ENCODE measurements at places on chromosomes 7 and 10.
A peak's percentile ranks its signal among the peaks of the same experiment; 100 is the strongest.

DNA sequence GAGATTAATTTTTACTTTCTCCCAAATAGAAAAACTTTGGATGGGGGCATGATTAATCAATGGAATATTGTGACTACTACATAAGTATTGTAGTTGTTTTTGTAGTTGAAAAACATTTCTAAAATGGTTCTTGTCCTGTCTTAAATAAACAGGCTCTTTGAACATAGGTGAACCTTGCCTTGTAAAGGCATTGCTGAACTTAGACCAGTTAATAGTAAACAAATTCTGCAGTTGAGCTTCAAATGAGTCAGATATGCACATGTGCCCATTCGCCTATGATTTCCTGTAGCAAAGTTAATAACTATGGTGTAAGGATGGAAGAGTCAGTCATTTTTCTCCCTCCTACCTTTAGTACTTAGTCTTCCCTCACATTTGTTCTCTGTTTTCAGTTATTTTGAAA lies 22.6 kb downstream of the CUTC start:
- no peak for DNase-seq

- DNase-seq: no peak
These were observed 306.2 kb downstream of the BICC1 start for GRCh38 chr10:58818900-58819299.

GRCh38 chr7:142913566-142913965 lies 20.0 kb downstream of the TRPV5 start:
- DNase-seq: no peak

DNA sequence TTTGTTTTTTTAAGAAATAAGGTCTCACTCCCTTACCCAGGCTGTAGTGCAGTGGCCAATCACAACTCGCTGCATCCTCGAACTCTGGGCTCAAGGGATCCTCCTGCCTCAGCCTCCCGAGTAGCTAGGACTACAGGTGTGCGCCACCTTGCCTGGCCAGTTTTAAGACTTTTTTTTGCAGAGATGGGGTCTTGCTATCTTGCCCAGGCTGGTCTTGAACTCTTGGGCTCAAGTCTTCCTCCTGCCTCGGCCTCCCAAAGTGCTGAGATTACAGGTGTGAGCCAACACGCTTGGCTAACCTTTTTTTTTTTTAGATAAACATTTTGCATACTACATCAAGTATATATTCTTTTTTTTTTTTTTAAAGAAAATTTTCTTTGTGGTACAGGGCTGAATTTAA lies 18.2 kb downstream of the SEC23IP start:
- no peak for DNase-seq

GRCh38 chr7:209906-210305 lies 17.5 kb downstream of the FAM20C start:
- DNase-seq: no peak

DNA sequence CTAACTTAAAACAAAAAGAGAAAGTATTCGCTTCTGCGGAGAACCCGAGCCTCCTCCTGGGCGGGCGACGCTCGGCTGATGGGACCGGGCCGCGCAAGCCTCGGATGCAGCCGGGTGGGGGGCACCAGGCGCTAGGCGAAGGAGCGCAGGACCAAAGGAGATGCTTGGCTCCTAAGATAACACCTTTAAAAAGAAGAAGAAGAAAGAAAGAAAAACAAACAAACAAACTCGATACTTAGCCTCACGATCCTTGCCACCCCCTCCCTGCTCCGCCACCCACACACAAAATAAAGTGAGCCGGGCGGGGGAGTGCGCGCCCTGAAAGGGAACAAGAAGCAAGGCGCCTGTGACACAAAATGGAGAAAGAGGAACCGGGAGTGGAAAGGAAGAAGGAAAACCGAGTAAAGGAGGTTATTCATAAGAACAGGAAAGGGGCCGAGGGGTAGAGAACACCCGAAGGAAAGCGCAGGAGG lies 34.0 kb upstream of the EBLN1 start:
- DNase-seq: peak; percentile 78

GRCh38 chr7:9324513-9324912 lies 891.1 kb downstream of the NXPH1 start:
- DNase-seq: no peak

DNA sequence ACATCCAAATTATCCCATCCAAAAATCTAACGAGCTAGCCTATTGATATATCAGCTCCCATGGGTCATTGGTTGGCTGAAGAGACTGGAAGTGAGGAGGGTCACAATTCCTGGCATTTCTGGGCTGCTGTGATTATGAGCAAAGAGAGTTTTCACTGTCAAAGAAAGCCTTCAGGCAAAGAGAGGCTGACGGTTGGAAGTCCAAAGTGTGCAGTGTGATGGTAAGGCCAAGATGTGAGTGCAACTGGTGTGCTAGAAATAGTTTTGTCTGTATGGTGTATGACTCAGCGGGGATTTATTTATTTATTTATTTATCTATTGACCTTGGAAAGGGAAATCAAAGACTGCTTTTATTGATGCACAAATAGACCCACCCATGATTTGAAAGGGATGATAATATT lies 75.0 kb downstream of the AASS start:
- DNase-seq: no peak

GRCh38 chr7:96244992-96245292 lies 77.0 kb downstream of the SLC25A13 start:
- no peak for DNase-seq

GRCh38 chr7:130275826-130276297 lies 9.2 kb downstream of the CPA2 start:
- no peak for DNase-seq

GRCh38 chr7:71706597-71706975 lies 574.6 kb downstream of the GALNT17 start:
- no peak for DNase-seq

DNA sequence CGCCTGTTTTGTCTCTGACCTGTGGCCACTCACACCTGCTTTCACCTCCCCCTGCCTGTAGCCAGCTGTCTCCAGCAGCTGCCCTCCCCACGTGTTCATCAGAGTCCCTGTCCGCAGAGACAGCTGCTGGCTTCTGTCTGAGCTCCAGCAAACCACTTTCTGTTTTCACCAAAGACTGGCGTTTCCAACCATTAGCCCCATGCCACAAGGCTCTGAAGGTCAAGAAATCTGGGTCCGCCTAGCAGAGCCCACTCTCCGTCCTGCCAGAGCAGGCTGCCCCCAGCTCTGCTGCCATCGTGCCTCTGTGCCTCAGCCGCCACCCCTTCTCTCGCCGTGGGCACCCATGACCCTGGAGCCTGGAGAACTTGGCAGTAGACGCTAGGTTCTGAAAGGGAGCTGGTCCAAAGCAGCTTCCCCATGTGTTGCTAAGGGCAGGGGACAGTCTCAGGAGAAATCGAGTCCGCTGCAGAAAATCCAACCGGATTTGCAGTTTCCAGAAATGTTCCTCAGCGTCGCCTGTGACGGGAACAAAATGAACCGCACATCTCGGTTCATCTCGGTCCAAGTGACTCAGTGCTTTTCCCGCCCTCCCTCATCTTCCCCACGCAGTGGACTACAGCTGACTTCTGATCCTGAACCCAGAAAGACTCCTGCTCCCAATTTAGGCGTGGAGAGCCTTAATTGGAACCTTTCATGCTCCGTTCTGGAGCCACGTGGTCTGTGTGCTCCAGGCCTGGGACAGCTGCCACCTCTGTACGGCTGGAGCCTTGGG lies 28.0 kb downstream of the TMEM120A start:
- DNase-seq: peak; percentile 77

GRCh38 chr7:75842836-75843446 lies 29.3 kb upstream of the CCL24 start:
- DNase-seq: no peak

GRCh38 chr7:140485500-140486265 lies 6.4 kb upstream of the MKRN1 start:
- no peak for DNase-seq

DNA sequence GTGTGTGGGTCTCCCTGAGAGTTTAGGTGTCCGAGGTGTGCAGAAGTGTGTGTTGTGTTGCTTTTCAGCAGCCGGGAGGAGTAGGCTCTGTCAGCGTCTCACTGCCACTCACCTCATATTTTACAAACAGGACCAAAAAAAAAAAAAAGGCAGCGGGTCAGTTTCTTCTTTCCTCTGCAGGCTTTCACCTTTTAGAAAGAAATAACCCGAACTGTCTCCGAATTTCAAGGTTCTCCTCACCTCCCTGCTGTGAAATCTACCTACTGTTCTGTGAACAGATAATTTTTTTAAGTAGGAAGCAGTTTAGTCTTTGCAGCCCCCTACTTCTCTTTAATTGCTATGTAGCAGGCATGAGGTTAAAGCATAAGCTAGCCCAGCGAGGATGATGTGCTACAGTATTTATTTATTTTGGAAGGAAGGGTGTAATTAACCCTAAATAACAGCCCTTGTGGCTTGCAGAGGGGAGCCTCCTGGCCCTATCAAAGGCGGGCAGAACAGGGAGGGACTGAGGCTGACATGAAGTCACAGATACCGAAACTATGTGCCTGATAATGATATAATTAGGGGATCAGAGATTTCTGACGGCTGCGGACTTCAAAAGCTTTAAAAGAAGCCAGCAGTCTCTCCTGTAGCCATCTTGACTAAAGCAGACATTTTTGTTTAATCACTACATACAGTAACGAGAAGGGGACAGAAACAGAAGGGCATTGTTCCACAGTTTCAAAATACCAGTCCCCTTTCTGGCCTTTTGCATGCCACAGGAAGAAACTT lies 1.6 kb downstream of the BAMBI start:
- no peak for DNase-seq

- DNase-seq: no peak
These were observed 42.0 kb upstream of the JAZF1 start for GRCh38 chr7:28222636-28223035.

DNA sequence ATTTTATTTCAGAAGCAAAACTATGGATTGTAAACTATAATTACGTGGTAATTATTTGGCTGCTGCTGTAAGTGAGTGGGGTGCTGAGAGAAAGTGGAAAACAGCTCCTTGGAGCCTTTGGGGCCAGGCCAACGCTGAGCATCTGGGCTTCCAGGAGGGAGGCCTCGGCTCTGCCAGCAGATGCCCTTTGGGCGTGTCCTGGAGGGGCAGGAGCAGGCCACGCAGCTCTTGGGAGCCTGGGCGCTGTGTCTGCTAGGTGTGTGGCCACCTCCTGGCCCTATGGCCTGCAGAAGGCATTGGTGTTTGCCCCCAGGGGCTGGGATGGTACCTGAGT lies 423.3 kb downstream of the GLRX3 start:
- DNase-seq: no peak

DNA sequence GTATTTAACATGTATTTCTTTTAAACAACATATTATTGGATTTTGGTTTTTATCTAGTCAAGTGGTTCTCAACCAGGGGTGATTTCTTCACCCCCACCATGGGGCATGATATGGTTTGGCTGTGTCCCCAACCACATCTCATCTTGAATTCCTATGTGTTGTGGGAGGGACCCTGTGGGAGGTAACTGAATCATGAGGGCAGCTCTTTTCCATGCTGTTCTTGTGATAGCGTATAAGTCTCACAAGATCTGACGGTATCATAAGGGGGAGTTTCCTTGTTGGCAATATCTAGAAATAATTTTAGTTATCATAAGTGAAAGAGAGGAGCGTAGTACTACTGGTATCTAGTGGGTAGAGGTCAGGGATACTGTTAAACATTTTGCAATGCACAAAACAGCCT lies 37.6 kb downstream of the TMEM168 start:
- no peak for DNase-seq

DNA sequence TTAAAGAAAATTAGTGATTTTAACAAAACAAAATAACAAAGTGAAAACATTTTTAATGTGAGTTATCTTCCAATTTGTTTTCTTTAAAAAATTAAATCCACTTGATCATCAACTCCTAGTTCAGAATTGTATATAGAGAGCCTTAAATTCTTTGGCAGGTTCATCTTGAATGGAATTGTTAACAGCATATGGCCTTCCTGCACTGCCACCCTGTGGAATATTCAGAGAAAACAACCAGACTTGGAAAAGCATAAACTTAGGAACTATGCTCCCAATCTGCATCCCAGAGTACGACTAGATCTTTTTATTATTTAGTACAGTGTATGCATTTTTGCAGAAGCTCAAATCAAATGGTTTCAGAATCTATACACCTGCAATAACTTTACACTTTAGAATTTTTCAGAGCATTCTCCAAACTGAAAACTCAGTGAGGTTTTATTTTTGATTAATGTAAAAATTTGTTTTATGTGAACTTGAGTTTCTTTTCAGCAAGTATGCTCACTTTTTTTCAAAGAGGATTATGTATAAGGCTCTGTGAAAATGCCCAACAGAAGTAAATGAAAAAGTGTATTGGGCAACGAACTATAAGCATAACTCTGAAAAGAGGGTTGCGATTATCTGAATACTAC lies 44.9 kb upstream of the ANK3 start:
- no peak for DNase-seq

GRCh38 chr7:33070277-33070676 lies 7.7 kb upstream of the NT5C3A start:
- no peak for DNase-seq

DNA sequence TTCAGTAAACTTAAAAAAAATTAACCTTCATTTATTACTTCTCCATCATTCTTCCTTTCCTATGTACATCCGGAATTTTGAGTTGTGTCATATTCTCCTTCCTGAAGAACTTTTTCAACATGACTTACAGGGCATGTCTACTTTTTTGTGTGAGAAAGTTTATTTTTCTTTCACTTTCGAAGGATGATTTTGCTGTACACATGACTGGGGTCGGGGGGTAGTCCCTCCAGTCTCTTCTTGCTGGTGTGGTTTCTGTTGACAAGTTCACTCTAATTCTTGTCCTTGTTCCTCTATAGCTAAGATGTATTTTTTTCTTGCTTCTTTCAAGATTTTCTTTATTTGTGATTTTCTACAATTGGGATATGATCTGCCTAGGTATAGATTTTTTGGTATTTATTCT lies 55.8 kb downstream of the INPP5A start:
- no peak for DNase-seq

DNA sequence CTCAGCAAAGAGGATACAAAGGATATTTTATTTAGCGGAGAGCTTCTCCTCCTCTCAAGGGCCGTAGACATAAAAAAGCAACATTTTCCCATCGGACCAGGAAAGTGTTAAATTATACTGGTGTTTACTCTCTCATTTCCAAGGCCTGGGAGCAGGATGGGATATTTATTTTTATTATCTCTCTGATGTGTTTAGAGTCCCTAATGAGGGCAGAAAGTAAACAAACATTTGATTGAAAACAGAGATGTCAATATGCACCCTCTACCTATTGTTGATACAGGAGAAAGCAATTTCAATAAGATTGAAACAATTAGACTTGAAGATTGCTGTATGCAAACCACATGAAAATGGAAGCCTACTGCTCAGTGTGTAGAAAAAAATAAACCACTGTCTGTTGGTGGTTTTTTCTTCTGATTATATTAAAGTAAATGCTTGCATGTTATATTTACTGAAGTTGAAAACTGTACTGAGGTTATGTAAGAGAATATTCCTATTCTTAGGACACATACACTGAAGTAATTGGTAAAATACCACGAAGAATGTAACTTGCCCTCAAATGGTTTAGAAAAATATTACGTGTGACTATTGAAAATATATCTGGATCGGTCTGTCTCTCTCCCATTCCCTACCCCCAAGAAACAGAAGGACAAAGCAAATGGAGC lies 59.3 kb downstream of the ATXN7L1 start:
- DNase-seq: no peak

GRCh38 chr7:6226194-6226799 lies 46.1 kb downstream of the CYTH3 start:
- no peak for DNase-seq

- no peak for DNase-seq
These were observed 23.8 kb upstream of the AOAH start for GRCh38 chr7:36748017-36748487.

Measured in left ventricle myocardium superior (tissue), 1 donor.